ENCODE measurements at places on chromosomes 2 and 18.

DNA sequence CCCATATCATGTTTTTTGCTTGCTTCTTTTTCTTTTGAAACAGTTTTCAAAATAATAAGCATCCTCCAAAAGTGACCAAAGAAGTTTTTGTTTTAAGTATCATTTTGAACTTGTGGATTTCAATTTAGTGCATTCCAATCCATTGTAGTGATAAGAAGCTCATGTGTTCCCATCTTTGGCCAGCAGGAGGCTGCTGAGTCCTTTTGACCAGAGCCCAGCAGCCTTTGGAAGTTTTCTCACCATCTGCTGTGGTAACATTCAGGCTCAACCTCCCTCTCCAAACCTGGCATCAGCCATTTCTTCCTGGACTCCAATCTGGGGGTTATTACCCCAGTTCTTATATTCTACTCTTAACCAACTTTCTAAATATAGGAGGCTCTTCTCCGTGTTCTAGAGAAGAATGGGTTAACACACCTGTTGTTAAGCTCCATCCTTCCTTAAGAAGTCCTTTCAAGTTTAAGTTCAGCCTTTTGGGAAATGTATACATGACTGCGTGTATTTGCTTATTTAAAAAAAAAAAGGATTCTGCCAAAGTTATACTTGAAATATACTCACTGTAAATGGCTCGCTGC, 39.0 kb upstream of the MAL start:
- peak; percentile 70 for DNase-seq

GRCh38 chr2:48749291-48750127, 6.0 kb downstream of the LHCGR start:
- no peak for DNase-seq

DNA sequence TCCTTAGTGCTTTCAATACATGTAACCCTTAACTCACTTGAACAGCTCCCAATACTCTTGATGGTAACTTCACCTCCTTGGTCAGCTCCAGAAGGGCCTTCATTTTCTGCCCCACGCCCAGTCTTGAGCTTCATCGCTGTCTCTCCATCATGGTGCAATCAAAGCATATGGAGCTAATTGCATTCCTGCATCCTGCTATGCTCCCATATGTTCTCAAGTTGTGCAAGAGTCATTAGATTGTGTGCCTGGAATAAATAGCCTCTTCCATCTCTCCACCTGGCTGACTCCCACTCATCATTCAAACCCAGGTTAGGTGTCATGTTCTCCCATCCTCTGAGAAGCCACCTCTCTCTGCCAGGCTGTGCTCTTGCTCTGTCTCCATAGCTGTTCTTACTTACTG, 364.5 kb upstream of the RGPD4 start:
- no peak for DNase-seq

DNA sequence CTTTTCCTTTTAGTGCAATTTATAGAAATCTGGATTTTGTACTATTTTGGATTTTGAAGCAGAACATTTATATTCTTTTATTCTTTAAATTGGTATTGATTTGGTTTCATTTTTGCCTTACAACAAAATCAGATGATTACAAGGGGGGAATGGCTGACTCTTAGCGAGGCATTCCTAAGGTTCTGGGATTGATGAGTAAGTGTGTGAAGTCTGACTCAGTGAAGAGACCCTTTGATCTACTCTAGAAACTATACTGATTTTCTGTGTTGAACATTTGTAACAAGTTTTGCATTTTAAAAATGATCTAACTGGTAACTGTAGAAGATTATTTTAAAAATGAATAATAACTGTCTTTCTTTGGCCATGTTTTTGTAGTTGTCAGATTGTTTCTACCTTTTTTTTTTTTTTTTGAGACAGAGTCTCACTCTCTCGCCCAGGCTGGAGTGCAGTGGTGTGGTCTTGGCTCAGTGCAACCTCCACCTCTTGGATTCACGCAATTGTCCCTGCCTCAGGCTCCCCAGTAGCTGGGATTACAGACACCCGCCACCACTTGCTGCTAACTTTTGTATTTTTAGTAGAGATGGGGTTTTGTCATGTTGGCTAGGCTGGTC, 48.7 kb downstream of the TTC39C start:
- no peak for DNase-seq

DNA sequence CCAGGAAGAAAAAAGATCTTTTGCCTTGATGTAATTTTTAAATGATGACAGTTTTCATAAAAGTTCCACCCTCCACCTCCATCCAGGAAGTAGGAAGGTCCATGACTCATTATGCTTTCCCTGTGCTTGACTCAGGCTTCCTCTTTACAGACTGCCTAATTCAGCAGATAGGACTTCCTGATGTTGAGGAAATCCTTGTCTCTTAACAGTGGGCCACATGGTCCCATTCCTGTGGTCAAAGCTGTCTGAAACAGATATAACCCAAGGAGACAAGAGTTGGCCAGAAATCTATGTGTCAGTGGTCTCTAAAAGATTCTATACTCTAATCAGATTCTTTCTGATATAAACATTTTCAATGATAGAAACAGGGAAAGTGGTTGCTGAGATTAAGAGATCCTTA, 119.1 kb downstream of the BAZ2B start:
- no peak for DNase-seq

DNA sequence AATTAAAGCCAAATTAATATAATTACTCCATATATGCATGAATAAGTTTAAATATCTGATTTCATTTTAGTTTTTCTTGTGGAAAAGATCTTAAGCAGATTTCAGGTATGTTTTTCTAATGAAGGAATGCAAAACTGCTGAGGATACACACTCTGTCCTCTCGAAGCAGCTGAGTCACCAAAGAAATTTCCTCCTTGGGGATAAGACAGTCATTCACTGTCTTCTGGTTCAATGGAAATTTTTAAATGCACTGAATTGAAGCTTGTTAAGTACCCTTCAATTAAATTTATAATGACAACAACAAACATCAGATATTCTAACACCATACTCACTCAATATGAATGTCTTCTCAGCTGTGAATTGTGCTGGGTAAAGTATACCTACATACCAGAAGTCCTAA, 101.5 kb upstream of the DNER start:
- no peak for DNase-seq

- DNase-seq: no peak
These were observed 23.2 kb downstream of the MEMO1 start for GRCh38 chr2:31987454-31988220.

DNA sequence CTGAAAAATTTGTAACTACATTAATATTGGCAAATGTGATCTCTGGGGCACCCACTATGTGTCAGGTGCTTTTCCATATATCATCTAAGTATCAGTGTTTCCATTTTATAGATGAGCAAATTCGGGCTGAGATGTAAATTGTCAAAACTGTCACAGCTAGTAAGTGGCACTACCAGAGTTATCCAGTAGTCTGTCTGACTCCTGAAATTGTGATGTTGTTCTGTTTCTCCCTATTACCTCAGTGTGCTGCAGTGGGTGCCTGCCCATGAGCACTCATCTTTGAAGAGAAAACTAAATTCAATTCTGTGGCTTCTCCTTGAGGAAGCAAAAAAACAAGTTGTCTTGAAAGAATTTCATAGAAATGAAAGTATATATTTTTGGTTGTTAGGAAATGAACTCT, 467.4 kb upstream of the FANCL start:
- DNase-seq: no peak

DNA sequence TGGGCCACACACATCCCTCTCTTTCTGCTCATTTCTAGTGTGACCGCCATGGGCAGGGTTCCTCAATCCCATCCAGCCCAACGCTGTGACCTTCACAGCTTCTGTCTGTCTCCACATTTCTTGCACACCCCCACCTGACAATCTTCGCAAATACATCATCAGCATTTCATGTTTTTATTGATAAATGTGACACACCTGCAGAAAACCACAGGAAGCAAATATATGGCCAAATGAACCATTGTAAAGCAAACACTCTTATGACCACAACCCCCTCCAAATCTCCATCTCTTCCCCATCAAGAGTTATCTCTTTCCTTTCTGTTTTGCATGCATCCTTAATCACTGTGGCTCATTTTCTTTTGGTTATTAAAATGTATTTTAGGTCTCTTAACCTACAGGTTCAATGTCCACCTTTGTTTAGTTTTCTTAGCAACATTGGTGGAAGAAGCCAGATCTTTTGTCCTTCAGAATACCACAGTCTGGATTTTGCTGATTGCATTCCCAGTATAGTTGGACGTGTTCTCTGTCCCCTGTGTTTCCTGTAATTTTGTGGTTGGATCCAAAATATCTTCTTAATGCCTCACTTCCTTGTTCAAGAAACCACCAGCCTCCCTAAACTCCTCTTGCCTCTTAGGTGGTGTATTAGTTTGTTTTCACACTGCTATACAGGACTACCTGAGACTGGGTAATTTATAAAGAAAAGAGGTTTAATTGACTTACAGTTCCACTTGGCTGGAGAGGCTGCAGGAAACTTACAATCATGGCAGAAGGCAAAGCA, 9.8 kb upstream of the NCK2 start:
- no peak for DNase-seq

DNA sequence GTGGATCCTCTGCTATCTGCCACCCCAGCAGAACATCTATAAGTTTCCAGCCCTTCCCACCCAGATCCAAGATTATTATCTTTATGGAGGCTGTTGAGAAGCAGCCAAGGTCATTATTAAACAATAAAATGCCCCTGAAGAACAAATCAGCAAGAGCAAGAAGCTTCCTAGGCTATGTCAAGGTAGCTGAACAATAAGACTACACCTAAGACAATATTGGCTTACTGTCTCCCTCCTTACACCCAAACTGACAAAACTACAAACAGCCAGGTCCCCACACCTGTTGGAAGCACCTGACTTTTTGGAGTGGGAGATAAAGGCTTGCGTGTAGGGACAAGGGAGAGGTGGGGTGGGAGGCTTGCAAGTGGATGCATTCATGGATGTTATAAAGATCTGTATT, 128.5 kb downstream of the SPTBN1 start:
- no peak for DNase-seq

DNA sequence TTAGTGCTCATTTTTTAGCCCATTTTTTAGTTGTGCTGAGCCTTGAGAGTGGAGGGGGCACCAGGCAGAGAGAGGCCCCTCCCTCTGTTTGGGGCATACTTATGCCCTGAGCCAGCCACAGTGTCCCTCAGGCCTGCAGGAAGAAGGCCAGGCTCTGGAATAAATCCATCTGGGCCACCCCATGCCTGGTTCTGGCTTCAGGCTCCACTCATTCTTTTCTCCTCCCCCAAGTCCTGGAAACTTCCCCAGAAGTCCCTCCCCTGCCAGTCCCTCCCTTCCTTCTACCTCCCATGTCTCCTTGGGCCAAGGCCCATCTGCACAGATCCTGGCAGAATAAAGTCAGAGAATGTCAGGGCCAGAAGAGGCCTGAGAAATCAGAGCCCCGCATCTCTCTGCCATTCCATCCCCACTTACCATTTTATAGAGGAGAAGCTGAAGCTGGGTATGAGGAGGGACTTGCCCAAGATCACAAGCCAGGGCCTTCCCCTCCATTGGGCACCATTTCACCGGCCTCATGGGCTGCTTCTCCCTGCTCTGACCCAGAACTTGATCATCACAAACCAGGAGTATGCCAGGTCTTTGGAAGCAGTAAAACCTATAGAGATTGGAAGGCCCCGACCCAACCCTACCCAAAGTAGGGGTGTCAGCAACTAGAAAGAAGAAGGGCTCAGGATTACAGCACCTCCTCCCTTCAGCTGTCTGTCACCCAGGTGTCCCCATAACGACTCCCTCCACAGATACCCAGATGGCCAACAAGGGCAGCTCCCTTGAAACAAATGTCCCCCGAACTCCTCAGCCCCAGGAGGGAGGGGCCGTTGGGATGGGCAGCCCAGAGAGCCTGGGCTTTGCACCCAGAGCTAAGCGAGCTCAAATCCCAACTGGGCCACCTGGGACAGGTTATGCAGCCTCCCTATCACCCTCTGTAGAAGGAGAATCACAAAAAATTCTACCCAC, 108.4 kb downstream of the POLR1A start:
- no peak for DNase-seq

DNA sequence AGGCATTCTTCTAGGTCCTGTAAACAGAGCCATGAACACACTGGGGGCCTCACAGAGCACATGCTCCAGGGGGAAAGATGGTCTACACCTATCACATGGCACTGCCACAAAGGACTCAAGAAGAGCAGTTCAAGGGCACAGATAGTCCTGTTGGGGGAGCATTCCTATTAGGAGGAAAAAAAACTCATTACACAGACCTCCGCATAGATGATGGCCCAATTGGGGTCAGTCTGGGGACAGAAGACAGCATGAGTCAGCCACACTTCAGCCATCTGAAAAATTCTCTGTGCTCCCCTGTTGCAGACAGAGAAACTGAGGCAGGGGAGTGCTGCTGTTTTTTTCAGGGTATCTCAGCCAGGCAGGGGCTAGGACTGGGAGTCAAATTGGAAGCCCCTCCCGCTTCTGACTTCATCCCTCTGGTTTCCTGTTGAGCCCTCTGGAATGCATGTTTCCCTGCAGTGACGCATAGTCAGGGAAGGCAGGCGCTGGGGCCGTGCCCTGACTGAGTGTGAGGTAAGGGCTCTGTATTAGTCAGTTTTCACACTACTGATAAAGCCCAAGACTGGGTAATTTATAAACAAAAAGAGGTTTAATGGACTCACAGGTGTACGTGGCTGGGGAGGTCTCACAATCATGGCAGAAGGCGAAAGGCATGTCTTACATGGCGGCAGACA, 67.9 kb downstream of the RHOB start:
- no peak for DNase-seq

DNA sequence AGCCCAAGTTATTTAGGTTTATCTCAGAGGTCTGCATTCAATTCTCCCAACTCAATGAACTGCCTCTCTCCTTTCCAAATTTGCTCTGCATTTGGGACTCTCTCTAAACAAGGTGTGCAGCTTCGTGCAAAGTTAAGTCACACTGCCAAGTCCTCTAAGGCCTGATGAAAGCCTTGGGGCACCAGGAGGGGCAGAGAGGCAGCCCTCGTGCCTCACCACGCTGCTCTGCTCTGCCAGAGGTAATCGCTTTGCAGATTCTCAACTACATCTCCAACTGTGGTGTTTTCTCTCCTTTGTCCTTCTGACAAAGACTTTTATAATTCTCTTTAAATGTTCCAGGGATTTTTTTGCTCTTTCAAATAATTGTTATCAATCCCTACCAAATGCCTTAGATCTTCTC, 283.0 kb downstream of the MEIS1 start:
- no peak for DNase-seq

Measured in activated naive CD4-positive, alpha-beta T cell treated with anti-CD3 and anti-CD28 coated beads, Interleukin-2, amount 10 ng/mL, durations not matched to agents 7 days and 5 days (primary cell).